ENCODE measurements at places on chromosomes 12 and 14.

DNA sequence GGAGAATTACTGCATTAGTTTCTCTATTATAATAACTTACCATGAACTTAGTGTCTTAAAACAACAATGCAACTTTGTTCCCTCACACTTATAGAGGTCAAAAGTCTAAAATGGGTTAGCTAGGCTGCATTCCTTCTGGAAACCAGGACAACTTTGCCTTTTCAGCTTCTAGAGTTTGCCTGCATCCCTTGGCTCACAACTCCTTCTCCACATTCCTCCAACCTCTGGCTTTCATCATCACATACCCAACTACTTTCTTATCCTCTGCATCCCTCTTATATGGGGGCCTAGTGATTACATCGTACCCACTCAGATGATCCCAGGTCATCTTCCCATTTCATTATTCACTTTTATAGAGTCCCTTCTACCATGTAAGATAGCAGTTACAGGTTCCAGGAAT lies 251.1 kb downstream of the C12orf50 start:
- no peak for DNase-seq

DNA sequence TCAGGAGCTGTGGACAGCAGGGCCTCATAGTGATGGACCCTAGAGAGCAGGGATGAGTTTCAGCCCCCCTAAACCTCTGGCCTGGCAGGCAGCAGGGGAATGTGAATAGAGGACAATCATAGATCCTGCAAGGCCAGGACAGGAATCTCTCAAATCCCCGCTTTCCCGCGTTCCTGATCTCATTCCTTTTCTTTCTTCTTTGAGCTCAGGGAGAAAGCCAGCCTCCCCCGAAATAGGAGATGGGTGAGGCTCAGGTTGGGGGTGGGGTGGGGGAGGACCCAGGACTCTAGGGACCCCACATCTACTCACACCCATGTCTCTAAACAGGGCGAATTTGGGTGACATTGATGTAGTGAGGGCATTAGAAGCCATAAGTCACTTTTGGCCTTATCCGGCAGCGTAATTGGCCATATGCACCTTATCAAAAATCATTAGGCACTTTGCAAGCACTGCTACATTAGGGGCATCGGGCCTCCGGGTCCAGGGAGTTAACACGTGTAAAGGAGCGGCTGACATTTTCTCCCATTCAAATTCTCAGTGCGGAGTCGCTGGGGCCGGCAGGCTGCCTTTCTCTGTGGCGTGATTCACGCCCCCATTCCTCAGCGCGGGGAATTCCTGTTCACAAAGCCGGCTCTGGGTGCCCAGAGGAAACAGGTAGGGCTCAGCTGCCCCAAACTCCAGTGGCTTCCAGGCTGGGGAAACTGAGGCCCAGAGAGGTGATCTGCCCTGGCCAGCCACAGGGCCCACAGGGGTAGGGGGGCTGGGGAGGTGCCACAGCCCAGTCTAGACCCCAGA lies 1.5 kb downstream of the LHX5 start:
- DNase-seq = no peak

DNA sequence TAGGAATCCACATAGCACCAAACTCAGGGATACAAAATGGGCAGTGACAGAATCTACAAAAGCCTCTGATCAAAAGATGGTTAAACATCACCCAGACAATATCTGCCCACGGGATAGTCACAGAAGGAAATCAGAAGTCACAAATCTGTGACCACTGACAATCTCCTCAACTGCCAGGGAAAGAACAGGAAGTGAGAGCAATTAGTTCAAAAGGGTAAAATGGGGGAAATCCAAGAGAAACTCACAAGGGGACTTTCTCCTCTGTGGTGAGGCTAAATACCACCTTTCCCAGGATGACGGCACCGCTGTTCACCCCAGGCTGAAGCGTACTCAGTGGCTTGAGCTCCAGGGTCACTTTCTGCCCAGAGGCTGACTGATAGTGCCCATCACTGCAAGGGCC lies 10.7 kb downstream of the TTC5 start:
- no peak for DNase-seq

GRCh38 chr12:130973109-130973508 lies 19.4 kb downstream of the ADGRD1 start:
- no peak for DNase-seq

GRCh38 chr12:53279888-53280498 lies 11.9 kb downstream of the ESPL1 start:
- DNase-seq = no peak

DNA sequence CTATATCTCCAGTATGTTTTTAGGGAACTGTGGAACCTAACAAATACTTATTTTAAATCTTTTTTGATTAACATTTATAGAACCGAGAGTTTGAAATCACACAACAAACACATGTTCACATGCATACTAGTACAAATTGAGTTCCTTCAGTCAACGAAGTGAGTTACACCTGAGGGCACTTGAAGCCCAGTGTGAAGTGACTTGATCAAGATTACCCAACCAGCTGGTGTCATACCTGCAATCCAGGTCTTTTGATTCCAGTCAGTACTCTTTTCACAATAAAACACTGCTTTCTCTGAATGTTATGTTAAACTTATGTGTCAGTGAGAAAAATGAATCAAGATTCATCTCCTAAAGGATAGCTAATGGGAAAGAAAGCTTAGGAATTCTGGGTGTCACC lies 35.2 kb downstream of the VRK1 start:
- no peak for DNase-seq

DNA sequence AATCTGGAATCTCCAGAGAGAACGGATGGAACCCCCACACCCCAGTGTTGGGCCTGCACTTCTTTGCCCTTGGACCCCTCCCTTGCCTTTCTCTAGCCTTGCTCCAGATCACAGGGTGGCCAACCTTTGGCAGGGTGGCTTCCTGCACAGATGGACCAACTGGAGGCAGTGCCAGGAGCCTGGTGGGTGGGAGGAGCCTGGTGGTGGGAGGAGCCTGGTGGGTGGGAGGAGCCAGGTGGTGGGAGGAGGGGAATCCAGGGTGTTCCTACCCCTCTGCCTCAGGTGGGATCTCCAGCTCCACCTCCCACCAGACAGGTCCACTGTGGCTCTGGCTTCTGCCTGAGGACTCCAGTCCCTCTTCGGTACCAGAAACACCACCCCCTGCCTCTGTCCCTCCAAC lies 15.0 kb upstream of the ORAI1 start:
- DNase-seq = peak; percentile 82

DNA sequence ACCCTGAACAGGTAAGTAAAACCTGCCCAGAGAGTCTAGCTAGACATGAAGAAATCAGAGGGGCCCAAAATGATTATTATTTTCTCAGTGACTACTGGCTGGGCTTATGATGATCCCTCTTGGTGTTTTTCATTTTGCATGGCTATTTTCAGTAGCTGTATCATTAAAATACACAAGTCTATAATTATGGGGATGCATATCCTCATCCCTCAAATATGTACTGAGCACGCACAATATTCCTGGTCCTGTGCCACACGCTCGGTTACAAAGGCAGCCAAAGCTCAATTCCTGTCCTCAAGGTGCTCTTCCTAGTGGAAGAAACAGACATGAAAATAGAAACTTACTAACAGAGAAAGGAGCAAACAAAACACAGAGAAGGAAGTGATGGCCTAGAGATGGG lies 180.0 kb downstream of the DAD1 start:
- DNase-seq = no peak
